ENCODE measurements at places on chromosomes 13 and 19.

DNA sequence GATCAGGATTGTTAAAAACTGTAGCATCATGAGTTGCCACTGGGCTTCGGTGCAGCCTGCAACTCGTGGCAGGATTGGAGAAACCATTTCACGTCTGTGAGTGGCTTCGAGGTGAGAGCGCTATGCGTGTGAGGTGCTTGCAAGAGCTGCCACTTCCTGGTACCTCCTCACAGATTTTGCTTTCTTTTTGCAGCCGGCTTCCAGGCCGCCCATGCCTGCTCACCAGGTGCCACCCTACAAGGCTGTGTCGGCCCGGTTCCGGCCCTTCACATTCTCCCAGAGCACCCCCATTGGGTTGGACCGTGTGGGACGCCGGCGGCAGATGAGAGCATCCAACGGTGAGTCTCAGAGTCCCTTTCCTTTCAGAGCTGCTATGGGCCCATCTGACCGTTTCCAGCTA is 57.9 kb upstream of the C1QTNF9 start:
- no peak for DNase-seq

DNA sequence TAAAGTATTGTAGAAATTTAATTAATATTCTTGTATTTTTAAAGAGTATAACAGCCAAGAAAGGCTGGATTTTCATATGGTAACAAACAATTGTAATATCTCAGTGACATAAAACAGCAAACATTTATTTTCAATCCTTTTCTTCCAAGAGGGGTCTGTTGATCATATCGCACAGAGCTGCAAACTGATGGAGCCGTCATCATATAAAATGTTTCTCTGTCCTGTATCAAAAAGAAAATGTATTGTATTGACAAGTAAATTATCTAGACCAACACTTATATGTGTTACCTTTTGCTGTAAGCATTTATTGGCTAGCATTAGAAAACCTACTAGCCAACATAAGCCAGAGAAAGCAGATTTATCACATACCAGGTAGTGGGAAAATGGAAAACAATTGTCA is 2861.4 kb upstream of the PCDH20 start:
- no peak for DNase-seq

DNA sequence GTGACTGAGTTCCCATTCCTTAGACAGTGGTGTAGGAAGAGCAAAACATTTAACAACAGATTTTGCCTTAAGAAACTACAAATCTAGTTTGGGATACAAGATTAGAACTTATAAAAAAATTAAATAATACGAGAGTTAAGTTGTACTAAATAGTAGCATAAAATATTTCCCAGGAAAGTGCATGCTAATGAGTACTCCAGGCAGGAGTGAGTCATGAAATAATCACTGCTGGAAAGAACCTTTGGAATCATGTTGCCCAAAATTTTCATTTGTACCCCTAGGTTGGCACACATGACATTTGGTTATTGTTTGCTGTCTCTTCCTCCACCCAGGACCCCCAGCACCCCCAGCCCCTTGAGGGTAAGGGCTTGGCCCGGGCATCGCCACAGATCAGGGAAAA is 26.3 kb upstream of the KL start:
- DNase-seq, result no peak

DNA sequence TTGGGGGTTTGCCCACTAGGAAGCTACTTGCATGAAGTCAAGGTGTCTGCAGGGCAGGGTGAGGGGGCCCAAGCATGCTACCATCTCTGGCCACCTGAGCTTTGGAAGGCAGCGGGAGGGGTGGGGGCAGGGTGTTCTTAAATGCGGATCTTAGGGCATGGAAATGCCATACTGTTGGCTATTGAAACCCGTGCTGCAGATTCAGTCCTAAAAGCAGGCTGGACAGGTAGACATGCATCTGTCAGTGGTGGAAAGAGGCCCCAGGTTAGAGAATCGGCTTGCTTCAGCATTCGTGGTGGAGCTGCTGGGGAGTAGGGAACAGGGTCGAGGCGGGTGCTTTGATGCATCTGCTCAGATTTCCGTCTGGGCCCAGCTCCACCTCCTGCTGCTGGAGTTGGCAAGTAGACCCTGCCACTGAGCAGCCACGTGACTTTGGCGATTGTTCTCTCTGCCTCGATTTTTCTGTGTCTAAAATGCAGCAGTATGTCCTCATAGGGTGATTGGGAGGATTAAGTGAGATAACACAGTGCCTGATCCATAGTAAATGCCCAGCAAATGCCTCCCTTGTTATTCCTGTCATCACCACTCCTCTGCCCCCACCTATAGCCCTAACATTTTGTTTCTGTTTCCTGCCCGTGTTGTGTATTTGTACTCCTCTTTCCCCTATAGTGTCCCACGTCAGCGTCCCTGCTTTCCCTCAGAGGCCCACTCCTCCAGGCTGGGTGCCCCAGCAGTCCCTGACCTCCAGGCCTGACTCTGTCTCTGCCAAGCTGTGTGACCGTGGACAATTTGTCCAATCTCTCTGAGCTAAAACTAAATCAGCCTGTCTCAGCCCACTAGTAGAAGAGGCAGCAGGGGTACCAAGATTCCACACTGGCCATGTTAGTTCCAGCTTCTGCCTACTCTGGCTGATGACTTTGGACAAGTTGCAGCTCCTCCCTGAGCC is 5.8 kb downstream of the PPP1R37 start:
- DNase-seq, result peak; percentile 45

DNA sequence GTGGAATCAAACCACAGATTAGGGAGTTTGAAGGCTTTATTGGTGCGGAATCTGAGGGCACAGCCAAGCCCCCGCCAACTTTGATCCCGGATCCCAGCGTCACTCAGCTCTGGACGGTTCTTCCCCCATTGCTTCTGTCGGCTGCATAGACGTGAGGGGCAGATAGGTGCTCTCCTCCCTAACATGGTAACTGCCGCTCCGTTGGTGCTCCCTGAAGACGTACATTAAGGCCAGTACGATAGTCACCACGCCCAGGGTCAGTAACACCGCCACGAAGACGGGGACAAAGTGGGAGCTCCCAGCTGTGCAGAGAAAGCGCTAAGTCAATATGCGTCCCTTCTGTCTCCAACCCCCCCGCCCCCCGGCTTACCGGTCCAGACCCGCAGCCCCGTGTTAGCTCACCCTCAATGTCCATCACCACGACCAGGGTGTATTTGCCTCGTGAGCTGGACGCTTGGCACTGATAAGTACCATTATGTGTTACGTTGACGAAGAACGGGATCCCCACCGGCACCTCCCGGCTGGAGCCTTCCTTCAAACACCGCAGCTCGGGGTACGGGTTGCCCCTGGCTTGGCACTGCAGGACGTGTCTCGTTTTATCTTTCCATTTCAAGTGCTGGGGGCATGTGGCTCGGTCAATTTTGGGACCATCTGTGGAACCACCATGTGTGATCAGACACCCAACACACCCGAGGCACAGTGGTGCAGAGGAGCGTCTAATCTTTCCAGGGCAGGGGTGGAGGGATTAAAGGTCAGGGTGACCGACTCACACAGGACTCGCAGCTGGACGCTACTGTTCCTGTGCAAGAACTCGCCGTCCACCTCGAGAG is 644 bp upstream of the RAVER1 start:
- DNase-seq, result no peak

GRCh38 chr13:40640202-40640601 is 26.2 kb downstream of the FOXO1 start:
- DNase-seq, result no peak

GRCh38 chr19:18589380-18590272 is 1.0 kb downstream of the REX1BD start:
- peak; percentile 66 for DNase-seq

DNA sequence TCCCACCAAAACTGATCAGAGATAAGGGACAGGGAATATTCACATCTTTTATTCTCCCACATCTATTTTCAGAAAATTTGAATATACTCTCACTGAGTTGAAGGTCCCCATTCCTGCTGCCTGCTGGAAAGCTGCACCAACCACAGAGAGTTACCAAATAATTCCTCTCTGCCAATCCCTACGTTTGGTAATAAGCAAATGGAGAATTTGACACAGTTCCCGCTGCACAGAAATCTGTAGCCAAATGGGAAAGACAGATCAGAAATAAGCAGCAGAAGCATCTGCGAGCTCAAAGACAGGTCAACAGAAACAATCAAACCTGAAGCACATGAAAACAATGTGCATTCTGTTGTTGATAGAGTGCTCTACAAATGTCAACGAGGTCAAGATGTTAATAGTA is 9.9 kb downstream of the ZNF112 start:
- no peak for DNase-seq

GRCh38 chr13:42478531-42479156 is 95.3 kb upstream of the TNFSF11 start:
- no peak for DNase-seq

DNA sequence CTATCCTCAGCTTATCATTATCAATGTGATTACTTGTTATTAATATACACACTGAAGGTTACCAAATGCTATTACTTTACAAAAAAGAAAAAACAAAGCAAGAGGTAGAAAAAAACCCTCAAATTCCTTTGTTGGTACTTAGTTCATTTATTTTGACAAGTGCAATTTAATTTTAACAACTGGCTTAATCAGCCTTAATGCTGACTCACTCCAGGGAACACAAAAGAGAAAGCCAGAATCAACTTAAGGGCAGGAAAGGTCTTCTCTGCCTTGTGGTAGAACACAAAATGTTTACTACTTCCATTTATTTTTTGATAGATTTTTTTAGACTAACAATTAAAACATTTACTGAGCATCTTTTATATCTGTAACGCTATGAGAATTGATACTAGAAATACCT is 417.1 kb downstream of the PCDH17 start:
- no peak for DNase-seq

- DNase-seq, result no peak
These were observed 2.2 kb downstream of the UPF3A start for GRCh38 chr13:114283576-114283975.

DNA sequence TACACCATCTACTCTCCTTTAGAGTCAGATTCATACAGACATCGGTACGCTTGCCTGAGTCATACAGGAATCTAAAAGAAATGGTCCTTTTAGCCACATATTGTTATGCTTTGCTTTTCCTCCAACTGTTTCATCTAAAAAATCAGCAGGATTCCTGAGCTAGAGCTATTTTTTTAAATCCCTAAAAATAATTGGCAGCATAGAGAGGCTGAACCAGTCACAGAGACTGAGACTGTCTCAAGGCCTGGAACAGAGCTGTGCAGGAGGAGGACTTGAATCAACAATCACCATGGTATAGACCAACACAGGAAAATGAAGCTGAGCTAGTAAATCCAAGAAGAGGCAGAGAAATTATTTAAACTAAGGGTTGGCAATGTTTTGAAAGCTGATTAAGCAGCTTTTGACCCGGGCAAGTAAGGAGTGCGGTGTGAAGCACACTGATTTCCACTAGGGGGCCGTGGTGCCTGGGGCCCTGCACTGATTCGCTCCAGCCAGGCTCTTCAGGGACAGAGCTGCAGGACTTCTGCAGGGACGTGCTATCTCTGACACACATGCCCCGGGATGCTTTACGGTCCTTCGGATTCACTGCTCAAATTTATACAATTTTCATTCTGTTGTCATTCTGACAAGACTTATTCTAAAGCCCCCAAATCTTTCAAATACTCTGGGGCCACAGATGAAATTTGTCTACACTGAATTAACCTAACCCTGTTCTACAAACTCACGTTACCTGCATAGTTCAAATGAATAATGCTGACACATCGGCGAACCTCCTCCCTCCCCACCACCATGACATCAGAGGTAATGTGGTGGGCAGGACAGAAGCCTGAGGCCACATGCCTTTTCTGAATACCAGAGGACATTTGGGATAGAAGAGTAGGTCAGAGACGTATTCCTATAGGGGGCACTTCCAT is 87.6 kb upstream of the SLC15A1 start:
- DNase-seq, result peak; percentile 60

DNA sequence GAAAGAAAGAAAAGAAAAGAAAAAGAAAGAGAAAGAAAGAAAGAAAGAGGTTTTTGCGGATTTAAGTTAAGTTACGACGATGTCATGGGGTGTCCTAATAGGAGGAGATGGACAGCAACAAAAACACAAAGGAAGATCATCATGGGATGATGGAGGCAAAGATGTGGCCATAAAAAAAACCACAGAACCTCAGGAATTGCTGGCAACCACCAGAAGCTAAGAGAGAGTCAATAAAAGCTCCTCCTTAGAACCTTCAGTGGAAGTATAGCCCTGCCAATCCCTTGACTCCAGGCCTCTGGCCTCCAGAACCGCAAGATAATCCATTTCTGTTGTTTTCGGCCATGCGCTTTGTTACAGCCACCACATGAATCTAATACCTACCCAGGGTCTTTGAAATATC is 11.5 kb downstream of the PLEKHA4 start:
- no peak for DNase-seq

DNA sequence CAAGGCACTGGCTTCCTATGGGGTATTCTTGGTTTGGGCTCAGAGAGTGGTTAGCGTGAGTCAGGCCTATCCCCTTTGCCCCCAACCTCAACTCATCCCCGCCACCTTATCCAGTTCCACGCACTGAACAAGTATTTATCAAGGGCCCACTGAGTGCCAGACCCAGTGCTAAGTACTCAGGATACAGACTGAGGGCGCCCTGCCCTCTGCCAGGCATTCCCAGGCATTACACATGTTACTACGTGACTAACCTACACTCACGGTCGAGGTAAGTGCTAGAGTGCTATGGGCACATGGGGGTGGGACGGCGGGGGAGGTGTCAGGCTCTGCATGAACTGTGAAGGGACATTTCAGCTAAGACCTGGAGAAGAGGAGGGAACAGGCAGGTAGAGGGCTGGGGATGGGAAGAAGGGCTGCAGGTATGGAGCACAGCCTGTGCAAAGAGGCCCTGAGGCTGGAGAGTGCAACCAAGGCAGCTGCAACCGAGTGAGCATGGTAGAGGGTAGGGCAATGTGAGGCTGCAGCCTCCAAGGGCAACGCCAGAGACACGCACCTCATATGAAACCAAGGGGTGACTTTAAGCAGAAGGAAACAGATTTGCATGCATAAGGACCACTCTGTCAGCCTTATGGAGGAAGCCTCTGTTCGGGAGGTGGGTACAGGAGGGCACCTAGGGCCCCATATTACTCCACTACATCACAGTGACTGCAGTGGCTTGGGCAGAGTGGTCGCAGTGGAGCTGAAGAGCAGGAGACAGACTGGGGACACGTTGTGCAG is 22.5 kb downstream of the DHRS12 start:
- no peak for DNase-seq
